Cortex of kidney (tissue), 1 donor: ENCODE measurements at places on chromosomes 4 and X.

- DNase-seq, result no peak
Measured at GRCh38 chr4:185774845-185775680, 36.9 kb downstream of the SORBS2 start.

DNA sequence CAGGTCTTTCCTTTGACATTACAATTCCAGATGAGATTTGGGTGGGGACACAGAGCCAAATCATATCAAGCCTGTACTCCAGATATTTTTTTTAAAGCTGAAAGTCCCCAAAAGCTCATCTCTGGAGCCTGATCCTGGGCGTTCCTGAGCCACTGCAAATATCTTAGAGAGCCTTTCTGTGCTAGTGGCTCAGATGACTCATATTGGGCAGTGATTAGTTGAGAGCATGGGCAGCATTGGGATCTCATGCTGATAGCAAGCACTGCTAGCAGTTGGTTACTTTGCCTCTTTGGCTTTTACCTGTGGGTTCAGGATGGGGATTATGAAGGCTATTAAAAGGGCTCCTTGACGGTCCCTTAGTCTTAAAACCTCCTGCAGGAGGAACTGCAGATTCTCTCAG lies 51.4 kb upstream of the SCRG1 start:
- DNase-seq, result no peak

DNA sequence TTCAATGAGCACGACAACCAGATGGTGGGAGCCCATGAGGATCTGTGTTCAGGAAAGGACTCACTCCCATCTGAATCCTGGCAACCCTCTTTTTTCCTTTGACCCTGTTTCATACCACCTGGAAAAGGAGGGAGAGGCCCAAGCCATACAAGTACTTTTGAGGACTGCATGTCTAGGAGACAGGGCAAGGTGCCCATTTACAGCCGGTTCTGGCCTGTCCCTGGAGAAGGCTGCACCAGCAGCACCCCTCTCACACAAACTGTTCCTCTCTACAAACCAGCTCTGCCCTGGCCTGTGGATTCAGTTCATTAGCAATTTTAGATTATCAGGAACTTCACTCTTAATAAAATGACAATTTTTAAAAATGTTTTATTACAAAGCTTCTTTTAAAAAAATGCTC lies 57.5 kb downstream of the HADH start:
- DNase-seq, result no peak

- no peak for DNase-seq
Measured at GRCh38 chr4:68148800-68149685, 19.4 kb upstream of the TMPRSS11F start.

DNA sequence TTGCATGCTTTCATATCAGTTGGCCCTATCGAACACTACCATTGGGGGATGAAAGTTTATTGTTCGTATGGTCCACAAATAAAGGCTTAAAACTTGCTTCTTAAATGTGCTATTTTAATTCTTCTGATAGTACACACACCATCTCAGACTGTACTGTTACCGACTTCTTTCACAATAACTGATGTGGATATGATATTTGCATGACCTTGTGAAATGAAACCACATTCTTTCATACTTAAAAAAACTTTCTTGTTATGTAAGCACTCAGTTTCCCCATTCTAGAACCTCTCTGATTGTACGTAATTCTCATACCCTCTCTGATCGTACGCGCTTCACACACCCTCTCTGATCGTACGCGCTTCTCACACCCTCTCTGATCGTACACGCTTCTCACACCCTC lies 12.0 kb upstream of the WDR19 start:
- no peak for DNase-seq

- DNase-seq, result no peak
Measured at GRCh38 chr4:89157488-89158024, 46.2 kb downstream of the TIGD2 start.

- no peak for DNase-seq
Measured at GRCh38 chr4:142512161-142512560, 333.9 kb downstream of the INPP4B start.

DNA sequence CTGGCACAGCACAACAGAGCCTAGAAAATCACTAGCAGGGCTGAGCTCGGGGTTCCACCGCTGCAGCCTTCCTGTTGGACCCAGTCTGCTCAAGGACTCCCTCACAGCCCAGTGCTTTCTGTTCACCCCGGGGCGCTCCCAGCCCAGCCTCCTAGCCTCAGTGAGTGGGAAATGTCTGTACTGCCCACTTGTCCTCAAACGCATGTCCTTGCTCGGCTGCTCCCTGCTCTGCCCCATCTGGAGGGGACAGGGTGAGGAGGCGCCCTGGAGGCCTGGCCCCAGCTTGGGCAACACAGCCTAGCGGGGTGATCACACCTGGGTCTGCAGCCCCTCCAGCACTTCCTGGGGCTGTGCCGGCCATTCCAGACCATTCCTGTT lies 11.9 kb upstream of the CCNQ start:
- no peak for DNase-seq

DNA sequence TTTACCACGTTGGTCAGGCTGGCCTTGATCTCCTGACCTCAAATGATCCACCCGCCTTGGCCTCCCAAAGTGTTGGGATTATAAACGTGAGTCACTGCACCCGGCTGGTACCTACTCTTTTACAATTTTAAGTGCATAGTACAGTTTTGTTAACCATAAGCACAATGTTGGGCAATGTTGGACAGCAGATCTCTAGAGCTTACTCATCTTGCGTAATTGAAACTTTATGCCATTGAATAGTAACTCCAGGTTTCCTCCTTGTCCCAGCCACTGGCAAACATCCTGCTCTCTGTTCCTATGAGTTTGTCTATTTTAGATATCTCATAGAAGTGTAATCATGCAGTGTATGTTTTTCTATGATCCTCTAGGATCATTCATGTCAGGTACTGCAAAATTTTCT lies 9.3 kb upstream of the CPE start:
- no peak for DNase-seq

- no peak for DNase-seq
Measured at GRCh38 chr4:15893962-15894361, 44.6 kb downstream of the FGFBP1 start.
